ENCODE measurements at places on chromosomes 12 and 14.

GRCh38 chr12:128734371-128734770, 89.4 kb downstream of the SLC15A4 start:
- no peak for DNase-seq

- DNase-seq, result no peak
Measured at GRCh38 chr12:131351319-131352028, 359.4 kb upstream of the SFSWAP start.

DNA sequence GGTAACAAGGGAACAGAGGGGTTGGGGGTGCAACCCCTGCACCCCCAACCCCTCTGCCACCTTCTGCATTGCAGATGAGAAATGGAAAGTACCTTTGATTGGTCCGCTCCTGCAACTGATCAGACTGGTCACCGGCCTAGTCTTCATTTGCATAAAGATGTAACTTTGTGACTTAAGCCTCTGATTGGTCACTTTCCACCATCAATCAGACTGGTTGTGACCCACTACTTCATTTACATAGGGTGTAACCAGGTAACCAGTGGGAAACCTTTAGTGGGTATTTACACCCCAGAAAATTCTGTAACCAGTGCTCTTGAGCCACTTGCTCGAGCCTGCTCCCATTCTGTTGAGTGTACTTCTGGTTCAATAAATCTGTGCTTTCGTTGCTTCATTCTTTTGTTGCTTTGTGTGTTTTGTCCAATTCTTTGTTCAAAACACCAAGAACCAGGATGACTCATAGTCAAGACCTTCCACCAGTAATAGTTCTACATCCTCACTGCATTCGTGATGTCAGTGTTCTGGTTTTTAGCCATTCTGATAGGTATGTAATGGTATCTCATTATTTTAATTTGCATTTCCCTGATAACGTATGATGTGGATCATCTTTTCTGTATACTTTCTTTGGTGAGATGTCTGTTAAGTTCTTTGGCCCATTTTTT, 30.8 kb downstream of the LEMD3 start:
- DNase-seq, result no peak

DNA sequence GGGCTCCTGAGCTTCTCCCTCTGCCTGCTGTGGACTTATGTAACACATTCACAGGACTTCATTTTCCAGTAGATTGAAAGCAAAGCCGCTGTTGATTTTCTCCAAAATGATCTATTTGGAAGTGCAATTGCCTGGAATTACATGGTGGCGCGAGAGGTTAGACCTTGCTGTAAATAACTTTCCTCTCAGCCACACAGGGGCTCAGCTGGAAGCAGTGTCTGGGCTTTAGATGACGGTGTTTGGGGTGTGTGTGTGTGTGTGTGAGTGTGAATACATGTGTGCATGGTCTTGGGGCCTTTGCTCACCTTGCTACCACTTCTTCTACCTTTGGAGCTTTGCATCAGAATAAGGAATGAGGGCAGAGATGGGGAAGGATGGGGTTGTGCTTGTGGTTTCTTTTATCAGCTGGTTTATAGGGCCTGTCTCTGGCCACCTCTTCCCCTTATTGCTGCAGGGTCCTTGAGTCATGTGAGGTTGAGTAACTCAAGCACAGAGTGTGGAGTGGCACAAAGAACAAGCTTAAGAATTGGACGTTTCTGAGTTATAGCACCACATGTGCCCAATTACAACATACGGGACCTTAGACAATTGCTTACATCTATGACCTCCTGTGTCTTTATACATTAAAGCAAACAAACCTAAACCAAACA, 280.6 kb downstream of the NRXN3 start:
- no peak for DNase-seq

- no peak for DNase-seq
Measured at GRCh38 chr14:76985540-76986230, 42.8 kb downstream of the IRF2BPL start.

DNA sequence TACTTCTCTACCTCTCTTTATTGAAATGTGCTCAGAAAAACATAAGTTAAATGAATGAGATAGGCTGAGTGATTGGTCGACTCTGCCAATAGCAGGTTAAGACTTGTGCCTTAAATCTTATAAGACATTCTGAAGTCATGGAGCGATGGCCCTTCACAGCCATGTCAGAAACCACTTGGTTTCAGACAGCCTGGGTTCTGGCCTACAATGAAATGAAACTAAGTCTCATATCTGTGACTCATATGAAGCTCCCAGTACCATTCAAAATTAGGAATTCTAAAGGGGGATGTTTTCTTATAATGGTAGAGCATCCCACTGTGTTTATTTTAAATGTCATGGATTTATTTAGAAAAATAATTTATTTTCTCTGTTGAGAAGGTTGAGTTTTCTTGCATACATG, 42.6 kb downstream of the PLXNC1 start:
- DNase-seq, result no peak

DNA sequence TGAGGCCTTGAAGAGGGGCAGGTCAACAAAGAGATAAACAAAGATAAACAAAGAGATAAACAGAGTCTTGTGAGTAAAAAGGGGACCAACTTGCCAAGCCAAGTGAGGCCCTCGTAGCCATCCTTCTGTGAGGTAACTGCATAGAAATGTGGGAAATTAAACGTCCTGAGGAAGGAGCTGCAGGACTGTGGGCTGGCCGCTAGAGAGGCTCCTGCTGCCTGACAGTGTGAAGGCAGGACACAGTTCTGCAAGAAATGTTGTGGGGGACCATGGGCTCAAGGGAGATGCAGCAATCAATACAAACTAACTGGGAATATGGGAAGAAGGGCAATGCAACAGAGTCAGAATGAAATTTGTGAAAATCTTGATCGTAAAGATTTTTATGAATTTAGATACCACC, 91.9 kb downstream of the SLC8A3 start:
- no peak for DNase-seq

DNA sequence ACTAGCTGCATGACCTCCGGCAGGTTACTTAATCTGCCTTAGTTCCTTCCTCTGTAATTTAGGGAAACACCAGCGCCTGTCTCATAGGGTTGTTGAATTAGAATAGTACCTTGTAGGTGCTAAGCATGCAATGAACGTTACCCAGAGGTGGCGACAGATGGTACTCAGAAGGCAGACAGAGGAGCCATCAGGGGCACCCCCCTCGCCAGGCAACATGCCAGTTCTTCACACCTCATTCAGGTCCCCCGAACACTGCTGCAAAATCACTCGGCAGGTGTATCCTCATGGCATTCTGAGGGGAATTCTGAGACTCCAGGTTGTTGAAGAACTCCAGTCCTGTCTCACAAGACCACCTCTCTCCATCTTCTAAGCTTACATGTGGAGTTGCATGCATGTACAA, 10.1 kb downstream of the ISM2 start:
- DNase-seq, result no peak

DNA sequence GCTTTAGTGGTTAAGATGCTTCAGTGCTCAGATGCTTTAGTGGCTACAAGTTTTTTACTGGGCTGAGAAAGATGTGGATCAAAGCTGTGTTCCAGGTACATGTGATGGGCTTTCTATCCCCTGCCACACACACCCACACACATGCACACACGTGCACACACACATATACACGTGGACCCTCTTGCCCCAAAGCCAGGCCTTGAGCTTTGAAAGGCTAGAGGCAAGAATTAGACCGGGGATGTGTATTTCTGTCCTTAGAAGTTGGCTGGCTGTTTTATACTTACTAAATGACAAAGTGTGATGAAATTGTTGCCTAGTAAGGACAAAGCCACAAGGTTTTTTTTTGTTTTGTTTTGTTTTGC, 376.5 kb downstream of the C12orf75 start:
- DNase-seq, result no peak
